Foreskin keratinocyte (primary cell): ENCODE measurements at places on chromosomes 6 and 20.

DNA sequence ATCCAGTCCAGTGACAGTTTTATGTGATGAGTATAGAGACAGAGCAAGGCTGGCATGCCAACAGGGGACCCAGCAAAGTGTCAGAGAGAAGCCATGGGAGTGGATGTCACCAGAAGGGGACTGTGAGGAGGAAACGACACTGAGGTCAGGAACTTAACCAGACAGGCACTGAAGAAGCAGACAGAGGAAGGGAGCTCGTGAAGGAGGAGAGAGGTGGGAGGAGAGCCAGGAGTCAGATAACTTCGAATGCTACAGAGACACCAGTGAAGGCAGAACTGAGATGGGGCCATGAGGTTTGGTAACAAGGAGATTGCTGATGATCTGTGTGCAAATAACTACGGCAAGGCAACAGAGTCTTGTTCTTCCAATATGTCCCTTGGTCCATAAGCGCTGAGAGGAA lies 211.1 kb upstream of the FOXA2 start:
- DNase-seq: no peak

- DNase-seq: no peak
Observed at GRCh38 chr20:20022498-20022897, 5.3 kb downstream of the NAA20 start.

DNA sequence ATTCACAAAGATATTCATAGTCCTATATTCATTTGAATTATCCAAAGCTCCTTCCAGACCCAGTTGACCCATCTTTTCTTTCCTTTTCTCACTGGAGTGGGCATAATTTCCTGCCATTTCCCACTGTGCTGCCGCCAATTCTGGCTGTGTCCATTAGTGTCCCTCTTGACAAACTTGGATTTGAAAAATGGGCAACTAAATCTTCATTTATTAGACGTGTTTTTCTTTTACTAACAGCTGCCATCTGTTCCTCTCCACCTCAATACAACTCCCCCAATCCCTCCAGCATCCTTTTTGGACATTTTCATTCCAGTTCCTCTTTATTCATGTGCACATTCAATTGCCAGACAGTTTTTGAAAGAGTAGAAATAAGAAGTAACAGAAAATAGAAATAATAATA lies 90.5 kb downstream of the PCSK2 start:
- DNase-seq: no peak

DNA sequence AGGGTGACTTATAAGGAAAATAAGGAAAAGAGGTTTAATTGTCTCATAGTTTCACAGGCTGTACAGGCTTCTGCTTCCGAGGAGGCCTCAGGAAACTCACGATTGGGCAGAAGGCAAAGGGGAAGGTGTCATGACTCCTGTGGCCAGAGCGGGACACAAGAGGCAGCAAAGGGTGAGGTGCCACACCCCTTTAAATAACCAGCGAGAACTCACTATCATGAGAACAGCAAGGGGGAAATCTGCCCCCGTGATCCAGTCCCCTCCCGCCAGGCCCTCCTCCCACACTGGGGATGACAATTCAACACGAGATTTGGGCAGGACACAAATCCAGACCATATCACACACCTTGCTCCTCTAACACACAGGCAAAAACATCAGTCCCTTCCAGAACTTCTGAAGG lies 254.0 kb downstream of the DLL1 start:
- no peak for DNase-seq

- DNase-seq: peak; percentile 92
Observed at GRCh38 chr6:125913864-125914351, 42.7 kb upstream of the HINT3 start.

DNA sequence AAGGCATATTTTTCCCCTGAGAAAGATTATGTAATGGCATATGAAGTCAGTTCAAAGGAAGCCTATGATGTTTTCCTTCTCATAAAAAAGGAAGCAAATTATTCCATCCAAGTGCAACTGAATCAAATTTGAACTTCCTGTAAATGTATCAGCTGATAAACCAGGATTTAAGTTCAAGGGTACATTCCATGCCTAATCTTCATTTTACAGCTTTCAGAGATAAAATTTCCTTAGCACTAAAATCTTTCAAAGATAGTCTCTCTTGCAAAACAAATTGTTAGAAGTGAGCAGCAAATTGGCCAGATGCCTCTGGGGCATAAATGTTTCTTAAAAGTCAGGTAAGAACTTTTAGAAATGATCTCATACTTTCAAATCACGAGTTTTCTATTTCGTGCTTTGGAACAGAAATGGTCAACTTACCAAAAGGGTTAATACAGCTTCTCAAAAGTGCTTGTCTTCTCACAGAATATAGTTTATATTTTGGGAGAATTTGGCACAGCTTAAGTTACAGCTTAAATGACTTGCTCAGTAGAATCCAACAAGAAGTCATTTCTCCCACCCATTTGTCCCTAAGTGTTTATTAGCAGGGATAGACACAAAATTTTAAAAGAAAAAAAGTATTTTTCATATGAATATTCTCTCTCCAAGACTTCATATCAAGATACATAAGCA lies 2.7 kb upstream of the TCF21 start:
- DNase-seq: no peak

GRCh38 chr6:1641343-1641885 lies 31.7 kb downstream of the FOXC1 start:
- peak; percentile 69 for DNase-seq

DNA sequence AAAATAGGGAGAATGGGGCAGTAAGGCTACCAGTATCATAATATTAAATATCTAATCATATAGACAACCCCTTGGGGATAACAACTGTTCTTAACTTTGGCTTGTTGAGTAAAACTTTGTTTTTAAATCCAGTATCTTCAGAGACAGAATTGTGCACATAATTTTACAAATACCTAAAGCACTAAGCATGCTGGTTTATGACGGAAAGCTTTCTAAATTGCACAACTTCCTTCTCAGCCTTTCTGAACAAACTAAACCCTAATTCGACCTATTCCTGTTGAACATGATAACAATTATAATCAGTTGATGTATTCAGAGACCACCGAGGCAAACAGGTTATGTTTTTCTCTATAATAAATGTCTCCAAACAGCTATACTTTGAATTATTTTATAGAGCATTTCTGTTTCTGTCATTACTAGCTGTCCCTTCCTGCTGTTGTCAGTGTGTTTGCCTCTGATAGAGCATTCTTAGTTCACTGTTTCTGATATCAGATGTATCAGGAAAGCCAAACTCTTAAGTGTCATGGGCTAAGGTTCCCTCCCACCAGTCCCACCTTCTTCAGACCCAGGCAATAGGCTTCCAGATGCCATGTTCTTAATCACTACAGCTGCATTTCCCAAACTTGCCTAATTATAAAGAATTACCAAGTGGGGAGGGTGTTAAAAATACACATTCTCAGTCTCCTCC lies 8.7 kb downstream of the ZHX3 start:
- no peak for DNase-seq

- DNase-seq: no peak
Observed at GRCh38 chr20:37567331-37567665, 39.6 kb upstream of the BLCAP start.

- DNase-seq: no peak
Observed at GRCh38 chr6:139588076-139588639, 213.7 kb upstream of the CITED2 start.

DNA sequence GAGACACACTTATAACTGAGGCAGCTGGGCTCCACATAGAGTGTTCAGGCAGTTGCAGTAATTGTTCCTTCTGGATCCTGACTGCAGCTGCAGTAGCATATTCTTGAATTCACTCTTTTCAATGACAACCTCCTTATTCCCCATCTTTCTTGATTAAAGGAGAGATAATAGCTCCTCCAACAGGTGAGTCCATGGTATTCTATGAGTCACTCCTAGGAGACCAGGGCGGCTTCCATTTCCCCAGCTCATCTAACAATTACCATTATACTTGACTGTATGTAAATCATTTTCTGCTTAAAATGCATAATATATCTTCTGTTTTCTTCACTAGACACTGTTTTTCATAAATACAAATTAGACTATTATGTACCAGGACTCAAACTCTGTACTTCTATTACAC lies 62.4 kb downstream of the TENT5A start:
- DNase-seq: no peak

DNA sequence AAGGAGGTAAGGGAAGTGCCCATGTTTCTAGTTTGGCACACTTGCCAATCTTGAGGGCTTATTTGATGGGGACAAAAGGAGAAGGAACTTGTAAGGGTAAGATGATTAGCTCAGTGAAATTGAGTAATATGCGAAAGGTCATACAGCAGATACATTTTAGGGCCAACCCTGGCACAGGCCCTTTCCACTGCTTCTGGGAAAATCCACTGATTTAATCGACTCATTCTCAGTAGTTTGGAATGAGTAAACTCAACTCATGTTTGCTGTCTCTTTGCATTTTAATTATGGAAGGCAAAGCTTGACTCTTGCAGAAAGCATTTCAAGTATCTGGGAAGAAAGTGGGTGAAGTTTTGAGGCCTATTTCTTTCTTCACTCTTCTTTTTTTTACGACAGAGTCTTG lies 20.0 kb downstream of the PHF20 start:
- peak; percentile 52 for DNase-seq

GRCh38 chr20:63293456-63293855 lies 470 bp downstream of the COL20A1 start:
- DNase-seq: no peak

- DNase-seq: no peak
Observed at GRCh38 chr6:155382338-155382685, 68.0 kb upstream of the TFB1M start.

DNA sequence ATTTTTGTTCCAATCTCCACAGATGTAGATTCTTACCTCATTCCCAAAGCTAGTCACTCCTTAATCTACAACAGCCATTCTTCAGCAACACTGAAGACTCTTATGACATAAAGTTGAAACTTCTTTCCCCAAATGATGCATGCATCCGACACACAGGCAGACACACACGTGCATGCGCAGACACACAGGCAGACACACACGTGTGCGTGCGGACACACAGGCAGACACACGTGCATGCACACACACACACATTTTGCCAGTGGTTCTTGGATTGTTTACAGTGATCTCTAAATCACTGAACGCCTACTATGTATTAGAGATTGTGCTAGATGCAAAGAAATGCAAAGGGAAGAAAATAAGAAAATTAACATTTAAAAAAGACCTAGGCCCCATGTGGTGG lies 9.0 kb upstream of the TRPC4AP start:
- no peak for DNase-seq

- DNase-seq: peak; percentile 81
Observed at GRCh38 chr20:35541783-35542662, at the start of gene ERGIC3. Gene ERGIC3, plus strand, starts transcription at chr20:35542078. Its CDS starts 20 bp downstream, at chr20:35542098.

- peak; percentile 42 for DNase-seq
Observed at GRCh38 chr6:141484711-141485110, 648.0 kb upstream of the GJE1 start.

DNA sequence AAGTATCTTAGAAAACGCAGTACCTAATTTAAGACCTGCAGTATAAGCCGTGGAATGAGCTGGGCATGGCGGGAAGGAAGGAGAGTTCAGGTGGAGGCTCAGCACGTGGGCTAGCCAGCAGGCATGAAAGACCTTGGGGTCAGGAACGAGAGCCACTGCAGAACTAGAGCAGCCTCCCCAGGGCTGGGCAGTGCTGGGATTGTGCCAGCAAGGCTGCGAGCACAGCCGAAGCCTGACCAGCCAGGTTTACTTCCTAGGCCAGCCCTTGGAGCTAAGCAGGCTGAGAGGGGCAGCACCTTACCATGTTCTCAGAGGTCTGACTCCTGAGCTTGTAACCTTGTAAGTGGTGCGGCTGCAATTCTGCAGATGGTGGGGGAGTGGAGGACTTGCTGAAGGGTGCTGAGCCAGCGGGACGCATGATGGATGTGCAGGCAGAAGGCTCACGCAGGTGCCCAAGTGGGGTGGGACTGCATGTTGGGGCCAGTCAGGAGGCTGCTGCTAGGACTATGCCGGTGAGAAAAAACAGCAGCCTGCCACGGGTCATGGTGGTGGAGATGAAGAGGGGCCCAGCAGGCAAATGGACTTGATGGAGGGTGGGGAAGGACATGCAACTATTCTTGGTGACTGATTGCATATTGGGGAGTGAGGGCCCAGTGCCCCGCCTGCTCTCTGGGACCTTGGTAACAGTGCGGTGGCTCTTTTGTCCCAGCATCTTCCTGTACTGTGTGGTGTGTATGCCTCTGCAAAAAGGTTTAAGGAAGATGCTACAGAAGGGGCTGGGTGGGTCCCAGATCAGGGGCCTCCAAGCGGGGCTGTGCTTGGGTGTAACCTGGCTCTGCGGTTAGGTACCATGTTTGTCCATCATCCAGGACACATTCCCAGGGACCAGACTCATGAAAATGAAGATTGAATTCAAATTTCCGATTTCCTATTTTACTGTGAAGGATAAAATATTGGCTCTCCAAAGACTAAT lies 37.6 kb upstream of the IRF4 start:
- no peak for DNase-seq

GRCh38 chr6:12379181-12379580 lies 89.0 kb downstream of the EDN1 start:
- DNase-seq: no peak

- no peak for DNase-seq
Observed at GRCh38 chr6:157131250-157131649, 192.1 kb downstream of the TMEM242 start.

DNA sequence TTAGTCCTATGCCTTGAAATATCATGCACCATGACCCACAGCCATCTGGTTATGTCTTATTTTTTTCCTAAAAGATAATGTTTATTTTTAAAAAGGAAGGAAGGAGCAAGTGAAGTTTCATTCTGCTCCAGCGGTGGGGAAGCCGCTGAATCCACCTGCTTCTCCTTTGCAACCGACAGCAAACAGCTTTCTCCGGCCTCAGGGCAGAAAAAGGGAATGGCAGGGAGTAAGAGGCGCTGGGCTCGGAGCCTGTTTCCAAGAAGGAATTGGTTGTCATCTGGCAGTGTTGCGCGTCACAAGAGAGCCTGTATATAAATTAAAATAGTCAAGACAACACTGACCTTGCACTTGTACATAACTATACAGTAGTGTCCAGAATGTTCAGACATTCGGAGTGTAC lies 14.2 kb downstream of the GFRA4 start:
- DNase-seq: no peak

- no peak for DNase-seq
Observed at GRCh38 chr20:709423-709822, 33.8 kb upstream of the SCRT2 start.

DNA sequence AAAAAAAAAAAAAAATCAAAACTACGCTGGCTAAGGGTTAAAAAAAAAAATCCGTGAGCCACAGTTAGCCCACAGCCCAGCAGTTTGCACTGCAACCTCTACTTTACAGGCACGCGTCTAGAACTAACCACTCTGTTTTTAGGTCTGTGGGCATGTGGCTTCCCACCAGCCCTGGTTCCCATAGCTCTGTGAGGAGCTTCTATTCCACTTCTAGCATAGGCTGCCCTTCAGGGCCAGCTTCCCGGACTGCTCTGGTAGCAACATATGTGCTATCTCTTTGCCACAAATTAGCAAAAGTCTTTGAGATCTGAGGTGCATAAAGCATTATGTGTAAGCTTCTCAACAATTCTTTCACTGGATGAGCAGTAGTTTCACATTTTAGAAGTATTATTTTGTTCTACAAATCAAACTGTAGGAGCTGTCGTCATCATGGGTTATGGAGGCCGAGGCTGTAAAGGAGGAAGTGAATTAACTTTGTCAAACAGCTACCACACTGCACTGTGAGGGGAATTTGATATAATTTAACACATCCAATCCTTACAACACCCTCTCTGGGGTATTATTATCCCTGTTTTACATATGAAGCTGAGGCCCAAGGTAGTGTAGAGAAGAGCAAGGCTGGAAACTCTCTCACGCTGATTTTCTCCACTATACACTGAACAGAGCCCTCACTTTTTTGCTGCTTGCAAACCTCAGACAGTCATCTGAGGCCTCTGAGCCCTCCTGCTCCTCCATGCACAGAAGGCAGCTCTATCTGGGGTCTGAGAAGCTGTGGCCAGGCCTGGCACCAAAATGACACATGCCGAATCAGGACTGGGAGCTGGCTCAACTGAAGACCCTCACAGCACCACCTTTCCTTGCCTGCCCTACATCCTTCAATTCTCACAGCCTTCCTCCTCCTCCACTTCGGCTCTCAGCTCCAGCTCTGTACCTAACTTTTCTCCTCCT lies 35.4 kb downstream of the MAN1A1 start:
- no peak for DNase-seq
